ENCODE measurements at places on chromosomes 12 and 14.
A peak's percentile ranks its signal among the peaks of the same experiment; 100 is the strongest.

DNA sequence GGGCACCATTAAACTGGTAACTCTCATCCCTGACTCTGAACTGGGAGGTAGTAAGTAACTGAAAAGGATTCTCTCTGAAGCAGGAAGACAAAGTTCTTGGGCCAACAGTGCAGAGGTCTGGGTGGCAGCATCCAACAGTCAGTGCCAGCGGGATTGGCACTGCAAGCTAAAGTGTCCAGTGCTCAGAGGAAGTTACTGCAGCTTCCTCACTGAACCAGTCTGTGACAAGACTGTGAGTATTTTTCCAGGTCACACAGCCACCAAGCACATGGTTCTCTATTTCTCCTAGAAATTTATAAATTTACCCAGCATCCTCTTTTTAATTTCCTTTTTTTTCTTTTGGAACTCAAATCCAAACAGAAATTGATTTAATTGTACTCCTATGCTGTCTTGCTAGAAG lies 81.6 kb upstream of the FAR2 start:
- DNase-seq: no peak

DNA sequence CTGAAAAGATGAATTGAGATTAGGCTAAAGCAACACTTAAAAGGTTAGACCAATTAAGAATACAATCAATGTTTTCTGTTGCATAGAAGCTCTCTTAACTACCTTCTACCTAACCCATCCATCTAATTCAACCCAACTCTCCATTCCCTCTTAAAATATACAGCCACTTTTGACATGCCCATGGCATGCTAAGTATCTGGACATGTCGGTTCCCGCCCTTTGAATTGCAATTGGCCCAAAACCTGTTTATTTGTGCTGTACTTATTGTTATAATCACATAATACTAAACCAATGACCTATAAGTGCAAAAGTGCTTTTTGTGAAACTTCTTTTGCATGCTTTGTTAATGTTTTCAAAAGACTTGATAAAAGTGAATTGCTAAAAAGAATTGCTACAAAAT lies 37.6 kb upstream of the APPL2 start:
- DNase-seq: peak; percentile 67

- no peak for DNase-seq
Observed at GRCh38 chr14:63573581-63573980, 30.4 kb upstream of the PPP2R5E start.

DNA sequence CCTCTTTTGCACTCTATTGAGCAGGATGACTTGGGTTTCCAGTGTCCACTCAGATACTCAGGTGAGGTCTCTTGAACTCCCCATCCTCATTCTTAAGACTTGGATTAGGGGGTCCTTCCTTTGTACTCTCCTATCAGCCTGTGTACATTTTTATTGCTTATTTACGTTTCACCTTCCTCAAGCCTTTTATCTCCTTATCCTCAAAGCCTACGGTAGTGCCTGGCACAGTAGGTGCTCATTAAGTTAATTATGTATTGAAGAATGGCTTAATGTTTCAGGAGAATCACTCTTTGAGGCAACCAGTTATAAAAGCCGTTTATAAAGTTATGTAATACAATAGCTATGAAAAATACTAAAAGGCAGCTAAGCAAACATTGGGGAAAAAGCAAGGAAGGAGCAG lies 315.7 kb downstream of the NPAS3 start:
- no peak for DNase-seq

All from NCI-H187 treated with DMSO at 0.1 percent for 48 hours (cell line).